ENCODE measurements at places on chromosomes 4 and X.

DNA sequence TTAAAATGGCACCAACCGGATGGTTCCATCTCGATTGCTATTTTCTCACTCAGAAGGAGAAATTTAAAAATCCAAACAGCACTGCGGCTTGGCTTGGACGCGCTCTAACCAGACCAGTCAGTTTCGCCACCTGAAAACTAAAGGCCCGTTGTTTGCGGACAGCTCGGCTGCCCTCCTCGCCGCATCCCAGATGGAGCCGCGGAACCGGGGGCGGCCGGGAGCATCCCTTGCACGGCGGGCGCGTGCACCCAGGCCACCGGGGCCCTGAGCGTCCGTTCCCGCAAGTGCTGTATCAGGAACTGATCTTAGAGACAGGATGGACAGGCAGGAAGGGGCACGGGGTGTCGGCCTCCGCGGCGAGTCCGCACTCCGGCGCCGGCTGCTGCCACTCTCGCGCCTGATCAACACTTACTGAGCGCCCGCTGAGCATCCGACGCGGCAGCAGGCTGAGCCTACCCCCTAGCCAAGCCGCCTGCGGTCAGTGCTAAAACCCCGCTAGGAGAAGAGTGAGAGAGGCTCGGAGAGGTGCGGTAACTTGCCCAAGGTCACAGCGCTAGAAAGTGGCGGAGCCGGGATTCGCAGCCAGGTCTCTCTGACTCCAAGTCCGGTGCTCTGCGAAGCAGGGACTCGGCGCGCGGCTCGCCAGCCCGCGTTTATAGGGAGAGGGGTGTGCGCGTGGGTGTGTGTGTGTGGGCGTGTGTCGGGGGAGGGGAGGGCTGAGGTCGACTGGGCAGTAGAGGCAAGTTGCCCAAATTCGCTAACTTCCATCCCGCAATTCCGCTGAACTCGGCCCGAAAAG is at the start of gene CITED1:
Gene CITED1, minus strand, starts transcription at position 629 of the 799 bp plus-strand sequence. CDS start 3,045 bp downstream, outside the sequence.
- no peak for DNase-seq

- DNase-seq, result no peak
Measured at GRCh38 chrX:46477435-46477834, 67.8 kb downstream of the ZNF674 start.

DNA sequence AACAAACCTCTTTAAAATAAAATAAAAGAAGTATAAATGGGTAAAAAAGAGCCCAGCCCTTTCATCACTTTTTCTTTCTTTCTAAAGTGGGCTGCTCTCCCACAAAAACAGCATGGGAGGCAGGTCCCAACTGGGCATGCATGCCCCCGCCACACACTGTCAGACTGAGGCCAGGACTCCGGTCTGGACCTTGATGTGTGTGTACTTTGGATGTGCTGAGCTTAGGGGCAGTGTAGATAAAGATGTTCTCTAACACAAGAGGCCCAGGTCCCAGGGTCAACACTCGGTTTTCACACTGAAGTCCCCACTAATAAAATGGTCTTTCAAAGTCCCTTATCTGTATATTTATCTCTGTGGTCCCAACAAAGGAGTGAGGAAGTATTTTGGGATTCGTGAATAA is 44.4 kb downstream of the ADGRA3 start:
- no peak for DNase-seq

GRCh38 chr4:118326585-118326984 is 26.2 kb downstream of the PRSS12 start:
- no peak for DNase-seq

- no peak for DNase-seq
Measured at GRCh38 chrX:11319806-11320520, 26.8 kb downstream of the AMELX start.

DNA sequence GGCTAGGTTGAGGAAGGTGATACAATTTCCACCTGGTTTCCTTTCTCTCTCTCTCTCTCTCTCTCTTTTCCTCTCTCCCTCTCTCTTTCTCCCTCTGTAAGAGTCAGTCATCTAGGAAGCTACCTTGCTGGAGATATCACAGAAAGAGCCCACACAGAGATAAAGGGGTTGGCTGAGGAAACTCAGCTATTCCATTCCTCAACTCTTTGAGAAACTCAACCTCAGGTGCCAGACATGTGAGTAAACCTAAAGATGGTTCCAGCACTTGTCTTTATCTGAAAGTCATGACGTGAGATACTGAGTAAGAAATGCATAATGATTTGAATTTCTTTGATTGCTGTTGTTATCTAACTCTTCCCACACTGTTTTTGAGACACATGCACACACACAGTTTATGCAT is 564.0 kb downstream of the SPOCK3 start:
- no peak for DNase-seq

DNA sequence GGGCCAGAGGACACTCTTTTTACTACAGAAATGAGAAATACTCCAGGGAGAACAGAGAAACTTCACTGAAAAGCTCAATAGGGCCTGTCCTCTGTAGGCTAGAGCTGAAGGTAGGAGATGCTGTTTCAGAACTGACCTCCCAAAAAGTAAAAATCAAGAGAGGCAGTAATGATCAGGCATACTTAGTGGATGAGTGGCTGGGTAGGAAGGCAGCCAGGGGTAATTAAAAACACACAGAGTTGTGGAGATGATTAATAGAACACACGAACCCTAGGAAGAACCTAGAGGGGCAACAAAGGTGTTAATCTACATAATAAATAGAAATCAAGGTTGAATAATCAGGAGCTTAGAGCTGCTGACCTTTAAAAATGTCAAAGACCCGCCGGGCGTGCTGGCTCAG is 582.4 kb upstream of the ADGRL3 start:
- no peak for DNase-seq

DNA sequence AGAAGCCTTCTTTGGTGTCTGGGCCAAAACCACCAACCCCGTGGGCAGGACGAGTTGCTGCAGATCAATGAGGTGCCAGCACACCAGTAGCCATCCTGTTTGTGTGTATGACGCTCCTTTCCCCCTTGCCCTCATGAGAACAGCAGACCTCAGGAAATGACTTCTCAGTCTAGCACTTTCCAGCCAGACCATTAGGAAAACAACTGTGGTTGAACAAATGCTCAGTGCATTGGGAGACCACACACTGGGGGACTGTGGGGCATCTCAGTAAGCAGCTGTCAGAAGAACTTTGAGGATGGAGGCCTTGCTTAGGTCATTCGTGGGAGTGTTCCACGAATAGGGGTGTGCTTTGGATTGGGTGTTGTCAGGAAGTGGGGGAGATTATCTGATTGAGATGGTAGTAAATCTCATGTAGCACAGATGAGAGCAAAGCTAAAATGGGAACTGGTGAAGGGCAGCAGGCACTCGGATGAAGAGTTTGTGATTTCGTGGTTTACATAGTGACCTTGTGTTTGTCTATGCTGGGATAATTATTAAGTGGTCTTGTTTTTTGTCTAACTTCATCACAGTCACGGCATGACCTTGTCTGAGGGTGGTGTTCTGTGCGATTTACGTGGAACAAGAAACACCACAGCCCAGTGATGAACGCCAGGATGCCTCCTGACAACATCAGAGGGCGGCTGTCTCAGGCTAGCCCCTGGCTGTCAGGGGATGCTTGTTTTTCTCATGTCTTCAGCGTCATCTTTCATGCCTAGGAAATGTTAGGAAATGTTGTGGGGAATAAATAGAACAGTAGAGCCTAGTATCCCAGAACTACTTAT is 70.1 kb downstream of the USP46 start:
- DNase-seq, result peak; percentile 2

GRCh38 chrX:18377796-18378195 is 23.3 kb upstream of the SCML2 start:
- peak; percentile 2 for DNase-seq

GRCh38 chr4:52312722-52313121 is 261.6 kb downstream of the SPATA18 start:
- no peak for DNase-seq

GRCh38 chr4:4868040-4868757 is 8.7 kb downstream of the MSX1 start:
- no peak for DNase-seq

DNA sequence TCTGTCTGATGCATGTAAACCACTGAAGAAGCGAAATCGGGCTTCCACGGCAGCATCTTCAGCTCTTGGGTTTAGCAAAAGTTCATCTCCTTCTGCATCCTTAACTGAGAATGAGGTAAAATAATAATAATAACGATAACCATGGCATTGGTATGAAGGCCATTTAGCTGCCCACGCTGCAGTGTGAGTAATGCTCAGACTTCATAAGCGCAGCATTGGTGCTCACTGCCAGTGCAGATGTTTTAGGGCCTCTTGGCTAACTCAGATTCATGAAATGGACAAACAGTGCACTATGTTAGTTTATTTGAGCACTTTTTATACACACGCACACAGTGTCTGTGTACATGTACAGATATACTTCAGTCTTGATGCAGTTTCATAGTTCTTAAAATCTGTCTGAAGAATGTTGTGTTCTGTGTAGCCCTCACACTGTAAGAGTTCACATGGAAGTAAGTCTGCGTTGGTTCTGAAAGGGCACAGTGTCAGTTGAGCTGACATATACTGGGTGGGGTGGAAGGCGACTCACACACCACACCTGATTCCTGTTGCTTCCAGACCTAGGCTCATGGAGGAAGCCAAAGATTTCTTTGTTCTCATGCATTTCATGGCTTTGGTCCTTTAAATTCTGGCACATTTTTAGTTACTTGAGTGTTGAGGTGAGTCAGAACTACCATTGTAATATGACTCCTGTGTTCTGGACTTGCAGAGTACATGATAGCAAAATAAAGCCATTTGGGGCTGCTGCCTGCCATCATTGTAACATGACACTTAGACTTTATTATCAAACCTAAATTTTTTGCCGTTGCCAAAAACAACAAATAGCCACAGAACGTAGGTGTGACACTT is 68.7 kb downstream of the NSD2 start:
- DNase-seq, result no peak

DNA sequence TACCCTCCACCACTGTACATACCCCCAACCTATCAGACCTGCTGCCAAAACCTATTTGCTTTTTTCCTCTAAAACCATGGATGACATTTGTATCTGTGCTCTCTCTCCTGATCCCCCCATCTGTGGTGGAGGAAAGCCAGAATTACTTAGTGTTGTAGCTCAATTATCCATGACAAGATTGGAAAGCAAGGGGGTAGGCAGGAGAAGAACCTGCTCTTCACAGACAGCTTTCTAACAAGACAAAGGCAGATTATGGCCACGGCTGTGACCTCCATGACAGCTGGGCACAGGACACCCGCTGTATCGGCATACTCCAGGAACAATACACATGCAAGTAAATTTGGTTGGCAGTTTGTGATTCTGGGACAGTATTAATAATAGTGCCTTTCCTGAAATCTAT is 186.7 kb downstream of the ENOX2 start:
- no peak for DNase-seq

DNA sequence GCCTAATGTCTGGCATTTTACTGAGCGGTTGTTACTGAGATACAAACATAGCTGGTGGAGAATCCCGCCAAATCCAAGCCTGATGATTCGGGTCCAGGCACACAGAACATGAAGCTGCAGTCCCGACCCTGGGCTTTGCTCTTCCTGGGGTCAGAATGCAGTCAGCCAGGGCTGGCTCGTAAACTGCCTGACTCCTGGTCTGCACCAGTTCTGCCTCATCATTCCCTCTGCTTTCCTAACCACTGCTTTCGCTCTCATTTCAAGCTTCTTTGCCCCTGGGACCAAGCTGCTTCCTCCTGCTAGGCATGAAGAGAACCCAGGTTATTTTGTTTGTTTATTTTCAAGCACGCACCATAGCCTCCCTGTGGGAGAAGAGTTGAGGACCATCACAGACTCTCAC is 39.3 kb downstream of the GATB start:
- DNase-seq, result no peak

- DNase-seq, result no peak
Measured at GRCh38 chrX:153793291-153793690, 884 bp downstream of the IDH3G start.

GRCh38 chr4:2696423-2696822 is 59.7 kb downstream of the TNIP2 start:
- DNase-seq, result no peak

GRCh38 chr4:151553874-151554273 is 144.9 kb downstream of the FHIP1A start:
- DNase-seq, result no peak

DNA sequence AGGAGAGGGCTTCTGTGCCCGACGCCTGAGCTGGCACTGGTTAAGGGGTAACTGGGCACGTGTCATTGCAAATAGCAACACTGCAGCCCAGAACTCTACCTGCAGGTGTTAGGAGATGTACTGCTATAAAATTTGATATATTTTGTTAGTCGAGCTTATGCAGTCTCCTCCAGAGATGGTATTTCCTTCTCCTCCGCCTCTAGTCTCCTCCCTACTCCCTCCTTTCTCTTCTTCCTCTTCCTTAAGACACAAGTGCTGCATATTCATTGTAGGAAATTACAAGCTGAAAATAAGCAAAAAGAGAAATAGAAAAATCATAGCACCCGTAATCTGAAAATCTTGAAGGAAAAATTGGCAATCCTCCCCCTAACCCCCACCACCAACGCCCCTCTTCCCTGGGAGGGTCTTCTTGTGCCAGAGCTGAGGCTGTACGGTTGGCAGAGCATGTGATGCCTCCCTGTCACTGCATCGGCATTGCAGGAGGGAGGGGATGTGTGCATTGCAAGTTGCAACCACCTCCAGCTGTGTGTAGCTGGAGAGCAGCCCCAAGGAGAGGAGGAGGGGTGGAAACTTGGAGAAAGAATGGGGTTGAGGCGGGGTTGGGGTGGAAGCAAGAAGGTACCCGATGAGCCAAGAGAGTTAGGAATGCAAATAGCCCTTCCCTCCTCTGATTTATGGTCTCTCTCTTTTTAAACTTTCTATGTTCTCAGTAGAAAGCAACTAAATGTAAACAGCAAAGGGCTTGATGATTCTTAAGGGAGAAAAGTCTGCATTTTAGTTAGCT is 48.3 kb upstream of the MND1 start:
- DNase-seq, result no peak

DNA sequence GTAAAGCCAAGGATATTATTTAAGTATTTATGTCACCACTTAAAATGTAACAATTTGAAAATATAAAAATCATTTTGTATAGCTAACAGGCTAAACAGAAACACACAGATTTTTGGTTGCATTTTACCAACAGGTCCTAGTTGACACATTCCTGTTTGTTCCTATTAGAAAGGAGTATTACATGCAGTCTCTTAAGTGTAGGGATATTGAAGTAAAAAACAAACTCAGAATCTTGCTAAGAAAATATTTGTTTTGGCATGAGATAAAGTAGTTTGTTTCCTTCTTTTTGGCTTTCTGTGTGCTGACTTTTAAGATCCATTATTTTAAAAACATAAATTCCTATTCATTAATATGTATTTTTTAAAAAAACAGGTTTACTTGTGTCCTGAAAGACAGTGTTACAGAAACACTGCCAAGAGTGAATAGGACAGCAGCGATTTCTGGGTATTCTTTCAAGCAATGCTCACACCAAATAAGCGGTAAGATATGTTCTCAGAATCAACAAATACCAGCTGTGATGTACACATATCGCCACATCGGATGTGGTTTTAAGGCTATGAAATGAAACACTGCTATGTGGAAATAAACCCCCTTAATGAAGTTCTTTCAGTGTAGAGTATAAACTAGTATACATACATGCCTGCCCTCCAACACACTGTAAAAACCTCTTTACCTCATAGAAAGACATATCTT is 6.9 kb downstream of the F11 start:
- DNase-seq, result no peak

DNA sequence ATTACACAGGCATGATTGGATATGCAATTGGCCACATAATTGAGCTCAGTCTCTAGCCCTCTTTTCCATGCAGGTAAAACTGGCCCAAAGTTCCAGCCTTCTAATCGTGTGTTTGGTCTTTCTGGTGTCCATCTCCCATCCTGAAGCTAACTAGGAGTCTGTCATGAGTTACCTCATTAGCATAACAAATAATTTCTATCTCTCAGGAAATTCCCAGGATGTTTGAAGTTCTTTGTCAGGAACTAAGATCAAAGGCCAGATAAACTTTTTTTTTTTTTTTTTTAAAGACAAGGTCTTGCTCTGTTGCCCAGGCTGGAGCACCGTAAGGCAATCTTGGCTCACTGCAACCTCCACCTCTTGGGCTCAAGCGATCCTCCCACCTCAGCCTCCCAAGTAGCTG is 15.8 kb downstream of the ATXN3L start:
- DNase-seq, result no peak
